T-helper 1 cell (primary cell): ENCODE measurements at places on chromosomes 16 and 17.
A peak's percentile ranks its signal among the peaks of the same experiment; 100 is the strongest.

- no peak for DNase-seq
These were observed 36.4 kb downstream of the GPT2 start for GRCh38 chr16:46920402-46921068.

- no peak for DNase-seq
These were observed 16.2 kb upstream of the PSMD7 start for GRCh38 chr16:74280448-74280847.

DNA sequence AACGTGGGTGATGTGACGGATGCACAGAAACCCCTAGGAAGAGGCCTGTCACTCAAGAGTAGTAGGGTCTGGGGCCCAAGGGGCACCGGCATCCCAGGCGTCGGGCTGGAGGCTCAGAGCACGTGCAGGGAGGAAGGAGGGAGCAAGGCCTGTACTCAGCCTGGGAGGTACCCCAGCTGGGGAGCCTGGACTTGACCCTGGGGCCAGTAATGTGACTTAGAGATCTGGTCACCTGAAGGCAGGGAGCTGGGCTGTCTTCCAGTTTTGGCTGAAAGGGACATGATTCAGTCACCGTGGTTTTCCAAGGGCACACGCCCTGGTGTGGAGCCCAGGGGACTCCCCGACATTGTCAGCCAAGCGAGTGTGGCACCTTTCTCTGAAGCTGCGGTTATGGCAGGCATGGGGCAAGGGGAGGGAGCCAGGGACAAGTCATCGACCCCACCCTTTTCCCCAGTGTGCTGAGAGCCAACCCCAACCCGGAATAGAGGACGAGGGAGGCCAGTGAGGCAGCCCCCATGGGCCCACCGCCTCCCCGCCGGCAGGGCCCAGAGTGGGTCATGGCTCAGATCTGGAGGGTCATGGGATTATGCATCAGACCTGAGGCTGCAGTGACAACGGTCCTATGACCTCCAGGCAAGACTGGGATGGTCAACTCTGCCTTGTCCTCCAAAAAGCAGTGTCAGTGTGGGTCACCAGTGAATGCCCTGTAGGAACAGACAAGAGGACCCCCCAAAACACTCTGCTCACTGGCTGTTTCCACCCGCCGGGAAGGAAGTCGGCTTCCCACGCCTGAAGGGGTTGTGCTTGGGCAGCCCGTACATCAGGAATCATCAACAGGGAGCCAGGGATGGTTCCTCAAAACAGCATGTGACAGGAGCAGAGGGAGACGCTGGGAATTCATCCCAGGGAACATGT is 41.9 kb downstream of the MEAK7 start:
- no peak for DNase-seq

- no peak for DNase-seq
These were observed 13.3 kb upstream of the MYH8 start for GRCh38 chr17:10435096-10435495.

GRCh38 chr16:49057936-49058335 is 223.7 kb downstream of the CBLN1 start:
- no peak for DNase-seq

GRCh38 chr16:22428654-22429053 is 54.2 kb upstream of the CDR2 start:
- DNase-seq = no peak

DNA sequence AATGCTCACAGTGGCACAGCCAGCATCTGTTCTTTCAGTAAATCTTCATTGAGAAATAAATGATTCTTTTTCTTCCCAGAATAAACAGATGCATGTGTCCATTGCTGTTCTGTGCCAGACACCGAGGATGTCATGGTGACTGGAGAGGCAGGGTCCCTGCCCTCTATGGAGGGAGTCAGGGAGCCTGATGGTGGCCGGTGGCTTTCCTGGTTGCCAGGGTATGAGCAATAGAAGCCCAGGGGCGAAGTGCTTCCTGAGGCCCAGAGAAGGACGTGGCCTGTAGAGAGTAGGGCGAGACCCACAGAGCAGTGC is 29.9 kb upstream of the NUDT16L1 start:
- DNase-seq = no peak

DNA sequence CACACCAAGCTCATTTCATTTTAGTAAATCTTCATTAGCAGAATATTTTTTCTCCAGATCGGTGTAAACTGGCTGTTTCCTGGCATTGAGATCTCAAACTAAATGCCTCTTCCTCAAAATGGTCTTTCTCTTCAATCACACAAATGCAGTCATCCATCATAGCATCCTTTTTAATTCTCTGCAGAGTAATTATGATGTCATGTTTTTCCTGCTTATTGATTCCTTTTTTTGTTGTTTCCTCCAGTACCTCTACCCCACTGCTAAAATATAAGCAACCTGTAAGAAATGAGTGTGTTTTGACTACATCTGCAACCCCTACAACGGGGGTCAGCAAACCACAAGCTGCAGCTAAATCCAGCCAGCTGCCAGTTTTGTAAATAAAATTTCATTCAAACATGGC is 65.6 kb upstream of the TOM1L1 start:
- no peak for DNase-seq

DNA sequence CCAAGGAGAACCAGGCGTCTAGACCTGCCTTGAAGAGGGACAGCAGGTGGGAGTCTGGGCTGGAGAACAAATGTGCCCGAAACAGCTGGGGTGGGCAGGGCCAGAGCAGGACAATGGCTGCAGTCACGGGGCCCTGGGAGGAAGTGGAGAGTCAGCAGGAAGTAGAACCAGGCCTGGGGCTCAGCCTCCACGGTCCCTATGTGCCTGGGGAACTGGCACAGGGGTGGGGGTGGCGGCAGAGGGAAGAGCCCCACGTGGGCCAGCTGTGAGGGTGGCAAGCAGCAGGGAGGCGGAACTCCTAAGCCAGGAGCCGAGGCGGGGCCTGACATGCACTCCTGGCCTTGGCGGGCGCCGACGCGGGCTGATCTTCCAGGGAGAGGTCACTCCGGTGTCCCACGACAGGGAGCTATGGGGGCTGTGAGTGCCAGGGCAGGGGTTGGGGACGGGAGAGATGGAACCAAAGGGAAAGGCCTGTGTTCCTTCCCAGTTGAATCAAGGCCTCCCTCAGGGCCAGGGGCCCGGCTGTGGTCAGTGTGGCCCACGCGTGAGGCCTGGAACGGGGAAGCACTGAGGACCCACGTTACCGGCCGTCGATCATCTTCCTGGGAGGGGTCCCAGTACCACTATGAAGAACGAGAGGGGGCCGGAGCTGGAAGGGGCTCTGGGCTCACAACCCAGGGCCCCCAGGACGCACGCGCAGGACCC is 42.7 kb downstream of the TIMM22 start:
- DNase-seq = no peak

- no peak for DNase-seq
These were observed 36.4 kb upstream of the ARHGAP17 start for GRCh38 chr16:25051406-25052150.

DNA sequence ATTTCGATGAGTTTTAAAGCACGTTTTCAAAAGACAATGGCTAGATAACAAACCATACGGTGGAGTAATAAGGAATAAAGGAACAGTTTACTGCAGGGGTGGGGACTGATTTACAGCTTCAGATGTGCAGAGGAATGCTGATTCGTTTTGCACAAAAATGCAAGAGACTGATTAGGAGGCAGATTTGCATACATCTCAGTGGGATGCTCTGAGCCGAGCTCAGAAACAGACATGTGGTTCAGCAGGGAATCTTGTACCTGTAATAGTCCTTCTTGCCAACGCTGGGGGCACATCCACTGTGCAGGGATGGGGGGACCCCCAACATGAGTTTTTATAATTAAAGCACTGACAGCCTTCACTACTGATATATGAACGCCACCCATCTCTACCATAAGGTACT is 308.0 kb downstream of the GRIN2A start:
- DNase-seq = no peak

GRCh38 chr16:84044118-84044488 is 1.5 kb upstream of the SLC38A8 start:
- no peak for DNase-seq

DNA sequence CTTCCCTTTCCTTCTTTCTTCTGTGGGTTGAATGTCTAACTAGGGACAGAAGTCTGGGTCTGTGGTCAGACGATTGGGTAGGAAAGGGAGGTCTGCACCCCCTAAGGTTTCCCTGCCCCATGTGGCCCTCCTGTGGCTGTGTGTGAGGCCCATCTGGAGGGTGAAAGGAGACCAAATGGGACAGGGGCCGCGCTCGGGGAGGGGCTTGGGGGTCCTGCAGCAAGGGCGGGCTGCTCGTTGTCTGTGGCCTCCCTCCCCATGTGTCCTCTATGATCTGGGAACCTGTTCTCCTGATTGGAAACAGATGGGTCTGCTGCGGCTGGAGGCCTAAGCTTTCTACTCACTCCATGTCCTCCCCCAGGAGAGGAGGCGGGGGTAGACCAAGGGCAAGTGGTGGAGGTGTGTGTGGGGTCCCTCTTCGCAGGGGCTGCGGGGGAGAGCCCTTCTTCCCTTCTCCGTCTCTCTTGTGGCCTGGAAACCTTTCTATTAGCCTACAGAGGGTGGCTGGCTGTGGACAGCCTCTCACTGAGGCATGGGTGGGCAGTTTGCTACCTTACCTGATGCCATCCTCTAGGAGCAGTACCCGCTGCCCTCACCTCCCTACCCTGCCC is 18.6 kb downstream of the IGFBP4 start:
- no peak for DNase-seq

GRCh38 chr16:31145398-31145990 is 4.4 kb downstream of the PRSS36 start:
- no peak for DNase-seq

- DNase-seq = no peak
These were observed 99.2 kb upstream of the CDH8 start for GRCh38 chr16:62135446-62135845.

GRCh38 chr16:68991075-68991474 is 114.4 kb upstream of the HAS3 start:
- no peak for DNase-seq

GRCh38 chr16:53614346-53614745 is 89.3 kb downstream of the RPGRIP1L start:
- no peak for DNase-seq

DNA sequence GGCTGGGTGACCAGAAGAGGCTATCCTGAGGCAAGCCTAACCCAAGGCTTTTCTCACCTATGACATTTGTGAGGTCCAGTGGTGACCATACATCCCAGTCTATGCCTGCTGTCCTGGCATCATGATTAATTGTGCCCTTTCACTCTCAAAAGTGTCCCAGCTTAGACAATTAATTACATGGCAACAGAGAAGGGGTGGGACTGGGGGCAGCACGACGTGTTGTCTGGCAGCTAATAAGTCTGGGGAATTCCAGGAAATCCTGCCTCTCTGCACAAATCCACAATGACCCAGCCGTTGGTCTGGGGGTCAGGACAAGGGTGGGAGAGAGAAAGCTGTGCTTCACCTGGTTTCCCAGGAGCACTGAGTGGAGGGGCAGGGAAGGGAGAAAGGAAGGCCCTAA is 14.0 kb upstream of the MTMR4 start:
- no peak for DNase-seq

DNA sequence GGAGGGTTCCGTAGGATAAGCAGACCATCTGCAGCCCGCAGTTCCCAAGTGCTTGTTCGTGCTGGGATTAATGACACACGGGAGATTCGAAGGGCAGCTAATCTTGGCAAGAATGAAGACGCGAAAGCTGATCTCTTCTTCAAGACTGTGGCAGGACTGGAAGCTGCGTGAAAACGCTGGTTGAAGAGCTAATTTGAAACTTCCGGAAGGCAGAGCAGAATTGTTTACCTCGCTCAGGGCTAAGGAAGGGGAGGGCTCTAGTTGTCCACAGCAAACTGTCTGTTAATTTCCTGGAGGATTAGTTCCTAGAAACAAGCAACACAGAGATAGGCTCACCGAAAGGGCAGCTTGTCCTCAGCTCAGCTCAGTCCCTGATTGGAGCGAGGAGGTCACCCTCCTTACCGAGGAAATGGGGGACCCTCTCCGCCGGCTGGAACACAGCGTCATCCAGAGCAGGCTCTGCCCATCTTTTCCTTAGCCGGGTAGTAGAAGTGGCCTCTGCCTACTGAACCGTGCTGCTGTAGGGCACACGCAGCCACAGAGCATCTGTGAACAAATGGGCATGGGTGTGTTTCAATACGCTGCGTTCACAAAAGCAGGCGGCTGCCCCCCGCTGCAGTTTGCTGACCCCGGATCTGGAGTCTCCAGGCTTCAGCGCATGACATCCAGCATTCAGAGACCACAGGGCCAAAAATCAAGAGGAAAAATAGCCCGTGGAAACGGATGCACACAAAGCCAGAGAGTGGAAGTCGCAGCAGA is 16.7 kb upstream of the BAIAP2 start:
- DNase-seq = peak; percentile 88

DNA sequence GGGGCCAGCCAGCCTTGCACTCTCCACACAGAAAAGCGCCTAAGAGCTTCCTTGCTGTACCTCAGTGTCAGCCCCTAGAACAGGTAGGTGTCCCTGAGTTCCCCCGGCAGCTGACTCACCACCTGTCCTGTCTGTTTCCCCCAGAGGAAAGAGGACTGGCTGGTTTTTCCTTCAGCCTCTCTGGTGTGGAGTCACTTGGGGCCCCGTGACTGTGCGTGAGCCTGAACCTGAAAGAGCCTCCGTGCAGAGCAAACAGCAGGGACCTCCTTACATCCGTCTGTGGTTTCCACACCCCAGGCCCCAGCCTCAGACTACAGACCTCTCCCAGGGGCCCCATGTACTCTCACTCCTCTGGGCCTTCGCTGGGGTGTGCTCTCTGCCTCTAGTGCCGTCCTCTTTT is 87.8 kb downstream of the GNAO1 start:
- no peak for DNase-seq

DNA sequence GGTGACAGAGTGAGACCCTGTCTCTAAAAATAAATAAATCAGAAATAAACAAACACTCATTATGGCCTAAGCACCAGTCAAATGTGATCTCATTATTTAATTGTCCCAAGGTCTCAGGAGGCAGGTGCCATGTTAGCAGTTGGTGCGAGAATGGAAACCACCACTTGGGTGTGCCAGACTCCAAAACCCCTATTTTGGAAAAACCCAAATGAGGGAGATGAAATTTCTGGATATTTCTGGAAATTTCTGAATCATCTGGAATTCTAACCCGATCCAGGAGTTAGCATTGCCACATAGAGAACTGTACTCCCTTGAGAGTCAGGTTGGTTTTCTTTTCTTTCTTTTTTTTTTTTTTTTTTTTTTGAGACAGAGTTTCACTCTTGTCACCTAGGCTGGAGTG is 264.0 kb downstream of the XYLT1 start:
- DNase-seq = no peak

- no peak for DNase-seq
These were observed 45.4 kb downstream of the BRCA1 start for GRCh38 chr17:43079641-43080302.

GRCh38 chr16:27234603-27235002 is 31.3 kb downstream of the KDM8 start:
- DNase-seq = no peak

DNA sequence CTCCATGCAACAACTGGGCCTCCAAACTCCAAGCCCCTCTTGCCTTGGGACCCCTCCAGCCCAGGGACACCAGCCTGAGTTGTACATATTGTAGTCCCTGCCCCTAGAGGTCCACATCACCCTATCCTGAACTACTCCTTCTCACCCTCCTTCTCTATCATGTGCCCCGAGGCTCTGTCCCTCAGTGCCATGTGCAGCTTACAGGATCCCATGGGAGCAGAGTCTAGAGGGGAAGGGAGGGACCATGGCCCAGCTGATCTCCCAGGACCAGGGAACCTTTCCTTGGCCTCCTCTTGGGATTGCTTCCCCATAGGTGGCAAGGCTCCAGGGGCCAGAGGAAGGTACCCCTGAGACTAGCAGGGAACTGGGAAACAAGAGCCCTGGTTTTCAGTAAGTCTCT is 35.3 kb downstream of the TMEM132E start:
- DNase-seq = no peak

GRCh38 chr17:59221159-59221847 is 992 bp downstream of the GDPD1 start:
- DNase-seq = no peak
